ENCODE measurements at places on chromosomes 1 and 21.

- no peak for DNase-seq
Measured at GRCh38 chr1:15507278-15507677, 16.7 kb downstream of the CASP9 start.

DNA sequence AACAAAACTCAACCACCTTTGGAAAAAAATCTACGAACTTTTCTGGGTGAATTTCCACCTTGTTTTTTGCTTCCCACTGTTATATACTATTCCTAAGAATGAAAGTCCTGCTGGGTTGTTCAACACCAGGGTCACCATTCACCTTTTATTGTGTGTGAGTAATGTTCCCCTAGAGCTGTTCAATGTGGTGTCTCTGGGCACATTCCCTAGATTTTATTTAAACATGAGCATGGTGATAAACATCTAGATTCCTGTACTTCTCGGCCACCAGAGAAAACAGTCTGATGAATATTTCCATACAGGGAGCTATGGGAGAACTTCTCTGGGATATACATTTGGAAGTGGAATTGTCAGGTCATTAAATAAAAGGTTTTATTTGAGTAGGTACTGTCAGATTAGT, 13.0 kb downstream of the FMN2 start:
- no peak for DNase-seq

- no peak for DNase-seq
Measured at GRCh38 chr1:45023663-45024062, 11.6 kb downstream of the UROD start.

- DNase-seq, result peak; percentile 54
Measured at GRCh38 chr1:35544976-35545375, 12.2 kb downstream of the KIAA0319L start.

DNA sequence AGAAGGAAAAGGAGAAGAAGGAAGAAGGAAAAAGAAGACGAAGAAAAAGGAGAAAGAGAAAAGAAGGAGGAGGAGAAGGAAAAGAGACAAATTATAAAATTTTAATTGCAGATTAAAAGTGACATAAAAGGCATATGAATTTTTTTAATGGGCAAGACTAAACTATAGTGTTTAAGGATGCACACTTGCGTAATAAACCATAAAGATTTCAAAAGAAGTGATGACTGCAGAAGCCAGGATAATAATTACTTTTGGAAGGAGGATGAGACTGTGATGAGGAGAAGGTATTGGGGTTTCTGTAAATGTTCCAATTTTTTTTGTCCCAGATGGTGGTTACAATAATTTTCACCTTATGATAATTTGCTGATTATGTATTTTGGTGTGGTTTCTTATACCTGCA, 243.1 kb upstream of the PKN2 start:
- no peak for DNase-seq

- DNase-seq, result no peak
Measured at GRCh38 chr1:46790446-46791101, 8.3 kb upstream of the CYP4B1 start.

DNA sequence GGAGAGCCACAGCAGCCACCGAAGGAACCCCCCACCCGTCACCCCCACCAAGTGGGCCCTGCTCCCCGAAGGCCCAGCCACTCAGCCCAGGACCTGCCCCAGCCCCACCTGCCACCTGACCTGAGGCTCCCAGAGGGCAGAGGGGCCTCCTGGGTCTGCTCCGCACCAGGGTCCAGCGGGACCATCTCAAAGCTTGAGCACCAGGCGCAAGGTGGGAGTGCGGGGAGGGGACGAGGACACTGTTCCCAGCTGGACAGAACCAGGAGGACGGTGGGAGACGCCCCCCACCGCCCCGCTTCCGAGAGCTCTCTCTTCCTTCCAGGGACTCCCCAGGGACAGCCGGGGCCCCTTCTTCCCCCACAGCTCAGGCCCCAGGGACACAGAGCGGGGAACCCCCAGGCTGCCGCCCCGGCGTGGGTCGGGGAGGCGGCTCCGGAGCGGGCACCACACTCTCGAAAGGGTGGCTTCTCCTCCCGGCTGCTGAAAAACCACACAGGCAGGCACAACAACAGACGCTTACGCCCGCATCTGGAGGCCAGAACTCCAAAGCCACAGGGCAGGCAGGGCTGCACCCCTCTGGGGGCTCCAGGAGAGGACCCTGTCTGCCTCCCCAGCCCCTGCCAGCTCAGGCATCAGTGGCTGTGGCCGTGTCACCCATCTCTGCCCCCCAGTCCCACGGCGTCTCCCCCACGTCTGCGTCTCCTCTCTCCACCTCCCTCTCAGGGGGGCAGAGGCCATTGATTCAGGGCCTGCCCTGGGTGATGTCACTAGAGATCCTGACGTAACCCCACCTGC, 1.9 kb upstream of the TTLL10 start:
- DNase-seq, result no peak

GRCh38 chr1:42157667-42158066, 4.5 kb downstream of the GUCA2B start:
- DNase-seq, result peak; percentile 39

DNA sequence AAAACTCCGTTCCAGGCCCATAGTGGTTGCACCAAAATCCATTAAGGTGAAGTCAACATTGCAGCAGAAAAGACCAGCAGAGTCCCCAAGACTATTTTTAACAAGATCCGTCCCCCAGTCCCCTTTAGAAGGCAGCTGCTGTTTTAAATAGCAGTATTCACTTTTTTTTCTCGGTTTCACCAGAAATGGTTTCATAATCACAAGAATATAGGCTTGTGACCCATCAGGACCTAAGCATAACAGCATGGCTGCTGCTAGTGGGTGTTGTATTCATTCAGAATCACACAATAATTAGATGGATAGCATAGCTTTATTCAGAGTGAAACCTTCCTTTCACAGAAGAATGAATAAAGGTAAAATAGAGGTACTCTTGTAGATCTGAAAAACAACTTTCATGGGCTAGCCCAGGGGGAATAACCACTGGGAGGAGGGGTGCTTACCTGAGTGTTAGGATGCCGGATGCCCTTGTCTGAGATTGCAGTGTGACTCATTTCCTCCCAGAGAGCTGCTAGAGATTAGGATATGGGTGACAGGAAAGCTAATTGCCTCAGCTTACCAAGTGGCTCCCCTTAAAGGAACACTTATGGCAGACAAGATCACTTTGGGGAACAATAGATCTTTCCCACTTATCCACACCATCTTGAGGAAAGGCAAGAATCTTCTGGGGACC, 35.0 kb downstream of the ACKR1 start:
- DNase-seq, result no peak

DNA sequence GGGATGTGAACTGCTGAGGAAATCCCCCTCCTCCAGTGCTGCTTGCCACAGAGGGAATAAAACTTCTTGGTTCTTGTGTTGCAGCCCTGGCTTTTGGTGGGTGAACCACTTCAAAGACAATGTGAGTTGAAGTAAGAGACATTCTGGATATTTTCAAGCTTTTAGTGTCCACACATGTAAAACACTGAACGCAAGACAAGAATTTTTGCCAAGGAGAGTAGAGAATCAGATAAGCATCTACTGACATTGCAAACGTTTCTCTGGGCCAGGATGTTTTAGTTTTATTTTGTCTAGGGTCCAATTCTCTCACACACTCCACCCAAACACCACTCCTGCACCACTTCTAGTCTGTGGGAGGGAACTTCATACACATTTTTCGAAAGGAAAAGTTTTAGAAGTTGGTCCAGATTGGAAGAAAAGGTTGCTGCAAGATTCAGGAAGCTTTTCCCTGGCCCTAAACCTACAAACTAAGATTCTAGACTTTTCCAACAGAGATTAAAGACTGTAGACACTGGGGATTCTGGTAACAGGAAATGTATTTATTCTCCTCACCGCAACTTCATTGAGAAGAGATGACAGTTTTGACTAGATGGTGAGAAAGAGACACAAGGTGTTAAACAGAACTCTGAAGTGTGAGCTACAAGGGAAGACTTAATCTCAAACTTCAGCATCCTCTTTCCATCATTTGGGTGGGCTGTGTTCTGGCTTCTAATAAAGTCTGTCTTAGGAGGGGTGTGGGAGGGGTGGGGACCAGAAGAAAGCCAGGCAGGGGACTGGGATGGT, 16.1 kb downstream of the FASLG start:
- no peak for DNase-seq

DNA sequence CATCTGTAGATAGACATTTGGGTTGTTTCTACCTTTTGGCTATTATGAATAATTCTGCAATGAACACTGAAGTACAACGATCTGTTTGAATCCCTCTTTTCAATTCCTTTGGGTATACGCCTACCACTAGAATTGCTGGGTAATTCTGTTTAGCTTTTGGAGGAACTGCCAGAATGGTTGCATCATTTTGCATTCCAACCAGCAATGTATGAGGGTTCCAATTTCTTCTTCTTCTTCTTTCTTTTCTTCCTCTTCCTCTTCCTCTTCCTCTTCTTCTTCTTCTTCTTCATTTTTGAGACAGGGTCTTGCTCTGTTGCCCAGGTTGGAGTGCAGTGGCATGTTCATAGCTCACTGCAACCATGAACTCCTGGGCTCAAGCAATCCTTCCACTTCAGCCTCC, 13.8 kb upstream of the THEM5 start:
- no peak for DNase-seq
